ENCODE measurements at places on chromosomes 6 and 20.

GRCh38 chr6:137560184-137560563 is 66.0 kb upstream of the OLIG3 start:
- no peak for DNase-seq

GRCh38 chr20:46056970-46057855 is 28.2 kb downstream of the SLC12A5 start:
- DNase-seq, result peak; percentile 93

- no peak for DNase-seq
These were observed 20.4 kb downstream of the RAB23 start for GRCh38 chr6:57201718-57202117.

GRCh38 chr6:153485072-153485471 is 354.0 kb upstream of the RGS17 start:
- no peak for DNase-seq

DNA sequence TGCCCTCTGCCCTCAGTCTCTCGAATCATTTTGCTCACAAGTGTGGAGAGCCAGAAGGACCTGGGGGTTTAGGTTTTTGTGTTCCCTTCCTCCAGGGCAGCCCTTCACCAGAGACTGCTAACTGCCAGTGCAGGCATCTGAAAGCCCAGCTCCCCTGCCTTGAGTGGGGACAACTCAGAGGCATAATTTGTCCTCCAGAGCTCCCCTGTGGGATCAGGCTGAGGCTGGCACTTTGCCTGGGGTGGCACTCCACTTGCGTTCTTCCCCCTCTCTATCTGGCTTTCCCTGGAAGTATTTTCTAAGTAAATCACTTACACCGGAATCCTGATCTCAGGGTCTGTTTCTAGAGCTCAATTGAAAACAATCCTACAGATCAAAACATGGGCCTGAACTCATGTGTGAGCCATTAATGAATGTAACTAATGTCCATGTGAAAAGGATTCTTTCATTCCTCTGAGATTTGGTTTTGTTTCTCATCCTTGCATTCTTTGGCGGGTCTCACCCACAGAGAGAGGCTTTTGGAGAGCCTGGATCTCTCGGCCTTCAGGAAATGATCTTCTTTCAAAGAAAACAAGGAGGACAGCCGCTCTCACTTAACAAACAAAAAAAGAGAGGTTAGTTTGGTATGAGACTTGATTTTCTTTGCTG is 125.7 kb upstream of the RIPOR2 start:
- no peak for DNase-seq

DNA sequence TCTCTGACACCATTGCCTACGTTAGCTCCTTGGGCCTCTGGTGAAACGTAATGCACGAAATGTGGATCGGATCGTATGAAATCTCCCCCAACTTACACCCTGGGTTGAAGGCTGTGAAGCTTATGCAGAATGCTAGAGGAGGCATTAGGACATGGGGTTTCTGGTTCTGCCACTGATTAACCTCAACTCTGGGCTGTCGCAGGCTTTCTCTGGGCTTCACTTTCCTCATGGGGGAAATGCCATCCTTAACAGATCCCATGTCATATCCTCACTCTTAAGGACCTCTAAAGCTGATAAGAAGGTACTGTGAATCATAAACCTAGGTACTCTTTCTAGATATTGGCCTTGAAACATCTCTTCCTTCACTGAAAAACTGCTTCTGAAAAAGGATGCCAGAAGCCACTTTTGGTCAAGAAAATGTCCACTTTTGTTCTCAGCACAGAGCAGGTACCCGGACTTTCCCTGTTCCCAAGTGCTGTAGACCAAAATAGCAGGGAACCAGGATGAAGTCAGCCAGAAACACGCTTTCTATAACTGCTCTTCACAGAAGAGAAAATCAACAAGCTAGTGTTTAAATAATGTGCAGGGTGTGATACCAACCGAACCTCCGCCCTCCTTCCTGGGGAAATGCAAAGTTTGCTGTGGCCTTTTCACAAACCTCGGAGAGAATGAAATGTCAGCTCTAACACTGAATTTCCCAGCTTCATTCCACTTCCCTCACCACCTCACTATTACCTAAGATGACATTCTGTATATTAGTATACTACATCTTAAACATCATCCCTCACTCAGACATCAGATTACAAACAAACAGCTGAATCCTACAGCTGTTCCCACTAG is 118.9 kb downstream of the BACH2 start:
- no peak for DNase-seq

DNA sequence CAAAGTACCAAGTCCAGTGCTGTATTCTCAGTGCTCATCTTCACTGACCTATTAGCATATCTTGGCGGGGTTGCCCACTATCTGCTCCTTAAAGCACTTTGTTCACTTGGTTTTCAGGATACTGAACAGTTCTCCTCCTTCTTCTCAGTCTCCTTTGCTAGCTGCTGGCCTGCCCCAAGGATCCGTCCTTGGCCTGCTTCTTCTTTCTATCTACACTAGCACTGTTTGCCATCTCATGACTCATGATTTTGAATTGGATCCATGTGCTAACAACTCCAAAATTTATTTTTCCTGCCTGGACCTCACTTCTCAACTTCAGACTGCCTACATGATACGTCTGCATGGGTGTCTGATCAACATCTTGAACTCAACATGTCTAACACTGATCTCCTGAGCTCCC is 15.5 kb downstream of the TPD52L1 start:
- no peak for DNase-seq

GRCh38 chr6:115947966-115948541 is 112.6 kb downstream of the FRK start:
- DNase-seq, result no peak

GRCh38 chr20:64188682-64189529 is 24.7 kb downstream of the MYT1 start:
- no peak for DNase-seq

- DNase-seq, result no peak
These were observed 55.0 kb downstream of the NOX3 start for GRCh38 chr6:155400654-155400965.

GRCh38 chr6:37110500-37111461 is 59.2 kb upstream of the PIM1 start:
- no peak for DNase-seq

DNA sequence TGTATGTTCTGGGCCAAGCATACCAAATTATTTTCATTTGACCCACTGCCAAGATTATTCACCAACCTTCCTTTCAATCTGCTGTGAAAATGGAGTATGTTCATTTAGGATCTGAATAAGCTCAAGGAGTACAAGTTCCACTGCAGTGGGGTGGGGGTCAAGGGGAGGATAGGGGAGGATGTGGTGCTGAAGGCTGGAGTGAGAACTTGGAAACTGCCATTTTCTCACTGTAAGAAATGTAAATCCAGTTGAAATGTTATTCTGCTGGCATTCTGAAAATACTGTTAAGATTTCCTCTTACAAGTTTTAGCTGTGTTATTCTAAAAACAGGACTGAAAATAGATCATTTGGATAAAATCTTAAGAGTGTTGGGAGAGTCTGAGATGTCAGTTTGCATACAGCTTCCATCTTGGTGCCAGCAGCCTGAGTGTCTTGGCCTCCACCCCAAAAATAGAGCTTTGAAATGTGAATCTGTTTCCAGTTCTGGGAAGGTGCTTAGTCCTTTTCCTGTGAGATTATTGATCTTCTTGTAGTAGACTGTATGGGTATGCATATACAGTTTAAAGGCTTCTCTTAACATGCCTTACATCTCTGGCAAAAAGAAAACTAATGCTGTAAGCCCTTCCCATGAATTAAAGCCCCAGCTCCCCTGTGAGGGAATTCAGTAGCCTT is 84.3 kb downstream of the CTNNBL1 start:
- no peak for DNase-seq
